ENCODE measurements at places on chromosomes 11 and 22.

GRCh38 chr22:20246368-20247009 lies 21.6 kb downstream of the RTN4R start:
- DNase-seq, result no peak

DNA sequence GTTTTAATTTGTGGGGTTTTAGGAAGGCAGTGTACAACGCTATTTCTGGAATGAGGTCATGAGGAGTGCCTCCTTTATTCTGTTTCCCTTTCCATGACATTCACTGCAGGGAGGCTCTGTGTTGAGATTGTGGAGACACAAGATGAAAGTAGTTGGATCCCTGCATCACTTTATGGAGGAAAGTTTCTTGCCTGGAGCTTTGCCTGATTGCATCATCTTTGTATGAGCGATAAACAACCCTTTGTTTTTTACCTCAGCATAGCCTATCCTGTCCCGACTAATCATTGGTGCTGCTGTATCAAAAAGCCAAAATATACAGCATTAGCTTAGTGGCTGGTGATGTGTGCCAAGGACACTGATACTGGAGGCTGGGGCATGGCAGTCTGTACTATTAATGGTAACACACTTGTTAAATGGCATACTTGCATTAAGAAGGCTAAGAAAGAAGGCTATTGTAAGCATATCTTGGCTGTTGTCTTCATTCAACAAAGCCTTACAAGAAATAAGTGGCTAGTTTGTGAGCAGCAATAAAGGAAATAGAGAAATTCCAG lies 31.2 kb upstream of the SLC5A4 start:
- DNase-seq, result no peak

GRCh38 chr22:36981247-36981775 lies 37.9 kb downstream of the TST start:
- no peak for DNase-seq

DNA sequence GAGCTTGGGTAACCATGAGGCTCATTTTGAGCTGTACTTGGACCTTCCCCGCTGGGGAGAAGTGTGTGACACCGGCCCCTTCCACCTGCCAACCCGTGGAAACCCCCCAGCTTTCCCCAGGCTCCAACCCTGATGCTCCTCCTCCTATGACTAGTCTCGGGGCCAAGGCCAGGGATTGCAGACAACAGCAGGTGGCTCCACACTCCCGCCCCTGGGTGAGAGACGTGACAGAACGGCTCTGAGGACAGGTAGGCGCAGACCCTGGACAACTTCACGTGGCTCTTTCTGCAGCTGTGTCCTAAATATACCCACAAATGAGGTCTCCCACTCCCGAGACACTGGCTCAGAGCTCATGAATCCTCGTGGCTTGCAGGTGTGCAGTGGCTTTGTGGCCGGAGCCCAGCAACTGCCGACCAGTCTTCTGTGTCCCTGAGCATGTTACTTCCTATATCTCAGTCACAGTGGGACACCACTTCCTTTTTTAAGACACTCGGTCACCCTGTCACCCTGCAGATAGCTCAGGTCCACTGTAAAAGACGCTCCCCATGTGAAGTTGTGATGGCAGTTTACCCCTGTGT lies 55.2 kb downstream of the NECTIN1 start:
- DNase-seq, result no peak

- DNase-seq, result no peak
These were observed 38.8 kb downstream of the PDE2A start for GRCh38 chr11:72635309-72635915.

DNA sequence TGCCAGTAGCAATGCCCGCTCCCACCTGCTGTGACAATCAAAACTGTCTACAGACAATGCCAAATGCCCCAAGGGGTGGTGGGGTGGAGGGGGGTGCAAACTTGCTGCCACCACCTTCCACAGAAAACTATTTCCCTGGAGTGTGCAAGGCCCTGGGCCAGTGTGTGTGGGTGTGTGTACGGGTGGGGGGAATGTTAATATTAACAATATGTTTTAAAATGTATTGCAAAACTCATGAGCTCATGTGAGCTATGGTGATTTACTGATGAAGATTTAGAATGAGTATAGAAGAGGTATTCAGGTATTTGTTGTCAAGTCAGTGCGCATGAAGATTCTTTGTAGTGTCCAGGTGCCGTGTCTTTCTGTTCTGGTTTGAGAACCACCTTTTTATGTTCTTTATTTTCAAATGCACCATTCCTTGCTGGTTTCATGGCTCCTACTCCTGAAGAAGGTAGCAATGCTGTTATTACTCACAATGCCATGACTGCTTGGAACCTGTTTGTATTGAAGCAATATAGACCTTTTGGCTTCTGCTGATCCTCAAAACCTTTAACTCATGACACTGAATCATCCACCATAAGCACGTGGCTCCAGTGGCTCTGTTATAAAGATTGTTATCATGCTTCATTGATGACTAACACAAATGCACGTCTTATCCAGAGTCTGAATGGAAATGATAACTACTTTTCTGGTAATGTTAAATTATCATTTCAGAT lies 29.9 kb upstream of the AQP11 start:
- no peak for DNase-seq

GRCh38 chr22:44443641-44444235 lies 54.3 kb downstream of the RTL6 start:
- no peak for DNase-seq

DNA sequence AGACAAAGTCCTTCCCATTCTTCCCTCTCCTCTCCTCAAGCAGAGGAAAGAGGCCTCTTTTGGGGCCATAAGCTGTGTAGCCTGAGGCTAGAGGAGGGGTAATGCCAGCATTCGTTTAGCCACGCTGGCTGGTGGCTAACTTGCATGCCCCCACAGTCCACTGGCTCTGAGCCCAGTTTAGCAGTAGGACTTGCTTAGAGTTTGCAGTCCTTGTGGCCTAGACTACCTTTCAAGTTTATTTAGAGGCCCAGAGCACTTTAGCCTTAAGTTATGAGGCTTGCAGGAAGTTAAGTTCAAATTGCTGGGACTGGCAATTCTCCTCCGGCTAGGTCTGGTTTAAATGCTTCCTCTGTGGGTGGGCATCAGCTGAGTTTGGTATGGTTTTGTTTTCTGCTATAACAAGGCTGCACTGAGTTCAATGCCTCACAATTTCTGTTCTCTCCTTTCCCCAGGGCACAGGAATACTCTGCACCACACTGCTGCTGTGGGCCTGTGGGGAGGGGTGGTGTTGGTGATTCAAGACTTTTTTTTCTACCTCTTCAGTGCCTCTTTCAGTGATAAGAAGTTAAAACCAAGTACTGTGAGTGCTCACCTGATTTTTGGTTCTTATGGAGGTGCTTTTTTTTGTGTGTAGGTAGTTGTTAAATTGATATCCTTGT lies 281.0 kb upstream of the C11orf87 start:
- no peak for DNase-seq

GRCh38 chr11:10604340-10604748 lies 35.9 kb upstream of the LYVE1 start:
- DNase-seq, result no peak

- no peak for DNase-seq
These were observed 4.0 kb downstream of the ANKRD13D start for GRCh38 chr11:67293090-67293489.

DNA sequence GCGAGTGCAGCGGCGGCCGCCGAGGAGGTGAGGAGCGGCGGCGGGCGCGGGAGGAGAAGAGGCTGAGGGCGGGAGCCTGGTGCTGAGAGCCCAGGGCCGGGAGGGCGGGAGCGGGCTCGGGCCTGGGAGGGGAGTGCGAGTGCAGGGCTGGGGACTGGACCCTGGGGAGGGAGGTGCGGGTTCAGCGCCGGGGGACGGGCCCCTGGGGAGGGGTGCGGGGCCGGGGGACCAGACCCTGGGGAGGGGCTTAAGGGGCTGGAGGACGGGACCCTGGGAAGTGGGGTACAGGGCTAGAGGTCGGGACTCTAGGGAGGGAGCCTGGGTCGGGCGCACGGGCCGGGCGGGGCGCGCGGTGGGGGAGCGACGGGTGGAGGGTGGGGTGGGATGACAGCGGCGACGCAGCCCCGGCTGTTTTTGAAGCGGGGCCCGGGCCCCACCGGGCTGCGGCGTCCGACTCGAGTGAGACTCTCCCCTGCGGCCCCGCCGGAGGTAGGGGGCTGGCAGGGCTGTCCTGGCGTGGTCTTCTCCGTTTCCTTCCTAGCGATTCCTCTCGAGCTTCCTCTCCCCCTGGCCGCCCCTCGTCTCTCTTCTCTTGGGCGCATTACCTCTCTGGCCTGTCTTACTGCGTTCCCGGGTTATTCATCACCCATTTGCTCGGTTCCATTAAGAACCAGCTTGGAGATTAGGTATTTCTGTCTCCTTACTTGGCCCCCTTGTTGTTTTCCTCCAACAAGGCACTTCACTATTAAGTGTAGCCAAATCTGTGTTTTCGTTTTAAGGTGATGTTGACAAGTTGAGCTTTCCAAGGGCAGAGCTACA lies 754 bp downstream of the NUP50 start:
- peak; percentile 48 for DNase-seq

DNA sequence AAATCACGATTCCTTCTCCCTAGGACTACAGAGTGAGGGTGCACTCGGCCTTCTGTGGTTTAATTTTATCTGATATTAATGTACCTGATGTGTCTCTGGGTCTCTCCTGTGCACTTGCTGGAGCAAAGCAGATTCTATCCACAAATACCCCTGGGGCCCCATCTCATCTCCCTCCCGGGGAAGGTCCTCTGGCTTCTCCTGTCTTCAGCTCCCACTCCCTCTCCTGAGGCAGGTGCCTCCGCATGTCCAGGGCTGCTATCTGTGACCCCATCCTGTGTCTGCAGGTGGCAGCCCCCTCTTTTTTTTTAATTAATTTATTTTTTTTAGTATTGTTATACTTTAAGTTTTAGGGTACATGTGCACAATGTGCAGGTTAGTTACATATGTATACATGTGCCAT lies 558.7 kb downstream of the BRD1 start:
- no peak for DNase-seq

GRCh38 chr11:33658195-33658900 lies 42.3 kb downstream of the C11orf91 start:
- DNase-seq, result no peak

DNA sequence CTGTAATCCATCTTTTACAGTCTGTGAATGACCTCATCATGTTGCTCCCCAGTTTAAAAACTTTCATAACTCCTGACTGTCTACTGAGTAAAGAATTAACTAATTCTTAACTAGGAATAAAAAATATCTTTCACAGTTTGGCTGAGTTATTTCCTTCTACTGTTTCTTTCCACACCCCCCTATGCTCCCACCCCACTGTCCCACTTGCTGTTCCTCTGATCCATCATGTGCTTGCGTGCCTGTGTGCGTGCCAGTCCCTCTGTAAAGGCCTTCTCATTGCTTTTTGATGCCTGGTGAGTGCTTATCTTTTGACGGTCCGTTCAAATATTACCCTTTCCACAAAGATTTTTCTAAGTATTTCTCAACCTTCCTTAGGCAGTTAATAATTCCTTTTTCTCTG lies 55.6 kb downstream of the ATG16L2 start:
- DNase-seq, result no peak

- no peak for DNase-seq
These were observed 386.4 kb downstream of the DCDC1 start for GRCh38 chr11:30983143-30983542.

GRCh38 chr11:126212089-126212660 lies 593 bp downstream of the FAM118B start:
- DNase-seq, result peak; percentile 36

DNA sequence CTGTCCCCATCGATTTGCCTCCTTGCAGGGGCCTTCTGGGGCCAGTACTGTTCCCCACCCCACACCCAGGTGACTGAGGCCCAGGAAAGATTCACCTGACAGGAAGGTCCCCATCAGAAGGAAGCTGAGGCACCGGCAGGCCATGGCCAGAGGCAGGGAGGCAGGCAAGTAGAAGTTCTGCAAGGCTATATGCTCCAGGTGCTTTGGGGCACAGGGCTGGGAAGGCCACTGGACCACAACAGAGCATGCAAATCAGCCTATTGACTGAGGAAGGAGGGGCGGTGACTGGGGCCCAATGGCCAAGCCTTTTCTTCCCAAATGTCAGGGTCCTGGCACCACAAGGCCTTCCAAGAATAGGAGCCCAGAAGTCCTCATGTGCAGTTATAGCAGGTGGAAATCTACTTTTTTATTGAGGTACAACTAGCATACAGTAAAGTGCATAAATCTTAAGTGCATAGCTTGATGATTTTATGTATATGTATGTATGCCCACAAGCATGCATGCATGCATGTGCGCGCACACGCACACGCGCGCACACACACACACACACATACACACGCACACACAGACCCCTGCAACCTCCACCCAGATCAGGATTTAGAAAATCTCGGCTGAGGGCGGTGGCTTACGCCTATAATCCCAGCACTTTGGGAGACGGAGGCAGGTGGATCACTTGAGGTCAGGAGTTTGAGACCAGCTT lies at the start of gene VPREB3:
Gene VPREB3 (minus strand): TSS at position 206 of the 700 bp plus-strand sequence. CDS start 62 bp downstream, at position 144.
- no peak for DNase-seq

DNA sequence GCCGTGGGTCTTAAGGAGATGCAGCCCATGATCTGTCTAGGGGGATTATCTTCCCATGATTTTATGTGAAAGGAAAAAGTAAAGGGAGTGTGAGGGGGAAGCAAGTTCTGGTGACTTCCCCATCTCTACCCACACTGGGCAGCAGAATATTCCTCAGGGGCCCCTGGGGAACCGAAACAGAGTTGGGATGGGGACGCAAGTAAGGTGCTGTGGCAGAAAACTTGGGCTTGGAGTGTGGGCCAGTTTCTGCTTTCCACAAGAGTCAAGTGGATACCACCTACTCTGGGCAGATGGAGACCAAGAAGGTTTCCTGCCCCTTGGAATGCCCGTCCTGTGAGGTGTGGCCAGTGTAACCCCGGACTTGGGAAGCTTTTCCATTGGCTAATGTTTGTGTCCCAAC lies 64.4 kb downstream of the SGSM3 start:
- DNase-seq, result no peak

- DNase-seq, result no peak
These were observed 7.2 kb downstream of the SLC22A12 start for GRCh38 chr11:64598106-64598796.

DNA sequence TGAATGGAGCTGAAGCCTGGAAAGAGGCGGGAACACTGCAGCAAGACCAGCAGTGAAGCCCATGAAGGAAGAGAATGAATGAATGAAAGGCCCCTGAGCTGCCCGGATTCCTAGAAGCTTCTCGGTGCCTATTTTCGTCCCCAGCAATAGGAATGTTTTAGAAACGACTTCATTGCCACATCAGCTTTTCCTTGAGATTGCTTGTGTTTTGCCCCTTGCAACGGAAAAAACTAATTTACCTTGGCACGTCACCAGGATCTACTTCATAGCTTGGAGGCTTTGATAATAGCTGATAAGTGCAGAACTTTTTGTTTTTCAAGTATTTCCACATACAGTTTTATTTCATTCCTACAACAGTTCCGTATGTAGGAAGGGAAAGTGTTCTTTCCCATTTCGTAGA lies 248.9 kb upstream of the NARS2 start:
- DNase-seq, result no peak

GRCh38 chr11:32396991-32397390 lies 38.3 kb downstream of the WT1 start:
- no peak for DNase-seq

GRCh38 chr22:38455076-38455529 lies at the start of gene KCNJ4:
KCNJ4 (minus strand) TSS chr22:38455199; CDS start chr22:38428132, 27,067 bp downstream.
- no peak for DNase-seq

- DNase-seq, result no peak
These were observed 10.4 kb upstream of the MIEF1 start for GRCh38 chr22:39491696-39492095.

GRCh38 chr11:20247591-20248007 lies 87.3 kb upstream of the DBX1 start:
- DNase-seq, result no peak

All from hematopoietic multipotent progenitor cell treated with erythropoietin and hydrocortisone succinate and interleukin-3 and kit ligand, for 17 days (in vitro differentiated cells).